ENCODE measurements at places on chromosomes 3 and 15. TPM values are rescaled to one million over a fixed set of nuclear protein-coding genes. Genes with fewer than 3 reads are reported as not detected.

Gene GASK1A
- total RNA-seq: not detected

DNA sequence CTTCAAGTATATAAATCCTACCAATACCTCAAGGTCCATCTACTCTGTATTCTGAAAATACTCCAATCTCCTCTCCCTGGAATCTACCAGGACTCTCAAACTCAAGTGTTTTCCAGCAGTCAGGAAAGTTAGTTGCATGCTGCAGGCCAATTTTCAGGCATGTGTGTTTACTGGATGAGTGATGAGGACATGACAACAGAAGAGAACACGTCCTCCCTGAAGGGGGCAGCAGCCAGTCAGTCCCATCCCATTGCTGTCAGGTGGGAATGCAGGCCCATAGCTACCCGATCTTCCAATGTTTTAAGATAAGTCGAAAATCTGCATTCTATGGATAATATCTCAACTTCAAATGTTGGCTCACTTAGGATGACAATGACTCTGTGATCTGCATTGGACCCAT is 496.2 kb downstream of the FHIT start:
- H3K36me3 ChIP-seq: peaks cover 7% of the 10 kb centered on the region
- H3K27ac ChIP-seq: no peak overlapping the region
- DNase-seq: peak; percentile 43

DNA sequence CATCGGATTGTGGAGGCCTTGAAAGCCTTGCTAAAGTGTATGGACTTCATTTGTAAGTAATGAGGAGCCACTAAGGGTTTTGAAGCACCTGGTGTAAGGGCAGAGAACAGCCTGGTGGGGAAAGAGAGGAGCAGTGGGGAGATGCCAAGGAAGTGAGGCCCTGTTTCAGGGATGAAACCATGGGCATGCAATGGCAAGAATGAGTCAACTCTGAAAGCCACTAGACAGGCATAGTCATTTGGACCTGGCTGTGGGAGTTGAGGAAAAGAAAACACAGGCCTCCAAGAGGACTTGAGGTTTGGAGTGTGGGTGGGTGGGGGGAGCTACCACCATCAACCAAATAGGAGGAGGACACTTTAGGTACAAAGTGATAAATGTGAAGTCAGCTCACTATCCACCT is 7.6 kb downstream of the XCR1 start:
- no peaks in the 10 kb centered on the region for H3K4me1 ChIP-seq
- no peak overlapping the region for H3K27ac ChIP-seq
- peaks cover 3% of the 10 kb centered on the region for H3K27me3 ChIP-seq
- no peak overlapping the region for H3K4me3 ChIP-seq
- DNase-seq: no peak
- peaks cover 13% of the 10 kb centered on the region for H3K36me3 ChIP-seq

DNA sequence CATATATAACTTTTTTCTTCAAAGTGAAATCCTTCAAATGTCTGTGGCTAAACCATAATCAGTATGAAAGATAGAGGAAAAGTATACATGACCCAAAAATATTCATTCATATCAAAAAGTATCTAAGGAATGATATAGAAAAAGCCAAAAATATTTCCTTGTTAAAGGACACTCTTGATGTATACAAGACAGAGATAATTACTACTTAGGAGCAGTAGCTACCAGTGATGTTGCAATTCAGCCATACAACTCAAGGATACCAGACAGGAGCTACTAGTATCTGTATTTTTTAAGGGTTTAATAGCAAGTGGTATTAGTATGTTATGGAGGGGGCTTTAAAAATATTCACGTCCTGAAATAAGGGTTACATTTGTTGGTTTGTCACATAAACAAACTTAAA is 37.0 kb downstream of the FBXL22 start:
- no peaks in the 10 kb centered on the region for H3K4me1 ChIP-seq
- H3K27ac ChIP-seq: no peak overlapping the region
- peaks cover 13% of the 10 kb centered on the region for H3K36me3 ChIP-seq
- DNase-seq: no peak
- no peak overlapping the region for H3K4me3 ChIP-seq
- H3K27me3 ChIP-seq: peaks cover 3% of the 10 kb centered on the region

Gene EID1
- 146 TPM for total RNA-seq

Gene SLC27A2
- not detected for total RNA-seq

DNA sequence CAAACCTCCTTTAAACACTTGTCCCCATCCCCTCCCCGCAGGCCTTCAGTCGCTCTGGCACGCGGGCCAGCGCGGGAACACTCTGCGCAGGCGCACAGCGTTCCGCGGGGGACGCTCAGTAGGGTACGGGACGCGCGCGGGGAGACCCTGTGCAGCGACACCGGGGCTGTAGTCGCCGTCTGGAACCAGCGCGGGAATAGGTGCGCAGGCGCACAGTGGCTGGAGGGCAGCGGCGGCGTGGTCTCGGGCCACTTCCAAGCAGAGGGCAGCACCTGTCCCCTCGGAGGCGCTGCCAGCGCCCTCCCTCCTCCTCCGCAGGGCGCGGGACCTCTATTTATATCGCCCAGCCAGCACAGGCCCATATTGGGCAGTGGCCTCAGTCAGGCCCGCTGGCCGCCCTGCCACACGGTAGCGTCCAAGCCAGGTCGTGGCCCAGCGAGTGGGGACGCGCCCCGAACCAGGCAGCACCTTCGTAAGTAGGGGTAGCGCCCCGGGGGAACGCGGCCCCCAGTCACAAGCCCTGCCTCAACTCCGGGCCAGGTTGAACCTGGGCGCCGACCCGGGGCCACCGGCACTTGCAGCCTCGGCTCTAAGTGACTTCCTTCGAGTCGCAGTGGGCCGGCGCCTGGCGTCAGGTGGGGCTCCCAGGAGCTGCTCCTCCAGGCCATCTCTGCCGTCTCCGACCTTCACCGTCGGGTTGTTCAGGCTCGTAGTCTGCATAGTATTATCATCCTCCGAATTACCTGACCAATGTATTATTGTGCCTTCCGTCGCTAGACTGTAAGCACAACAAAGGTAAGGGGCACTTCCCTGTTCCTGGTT is at the start of gene KBTBD12:
Gene KBTBD12, plus strand, starts transcription at position 118 of the 822 bp plus-strand sequence. CDS start 7,830 bp downstream, outside the sequence.
- no peak within 1 kb of the TSS for H3K27ac ChIP-seq
- H3K4me3 ChIP-seq: peak within 1 kb of the TSS; percentile 72
- H3K4me1 ChIP-seq: peaks cover 15% of the 10 kb centered on the region
- H3K27me3 ChIP-seq: peaks cover 8% of the 10 kb centered on the region
- no peaks in the 10 kb centered on the region for H3K36me3 ChIP-seq
- peak; percentile 60 for DNase-seq

Gene ZMYND10
- total RNA-seq: 1.3 TPM

DNA sequence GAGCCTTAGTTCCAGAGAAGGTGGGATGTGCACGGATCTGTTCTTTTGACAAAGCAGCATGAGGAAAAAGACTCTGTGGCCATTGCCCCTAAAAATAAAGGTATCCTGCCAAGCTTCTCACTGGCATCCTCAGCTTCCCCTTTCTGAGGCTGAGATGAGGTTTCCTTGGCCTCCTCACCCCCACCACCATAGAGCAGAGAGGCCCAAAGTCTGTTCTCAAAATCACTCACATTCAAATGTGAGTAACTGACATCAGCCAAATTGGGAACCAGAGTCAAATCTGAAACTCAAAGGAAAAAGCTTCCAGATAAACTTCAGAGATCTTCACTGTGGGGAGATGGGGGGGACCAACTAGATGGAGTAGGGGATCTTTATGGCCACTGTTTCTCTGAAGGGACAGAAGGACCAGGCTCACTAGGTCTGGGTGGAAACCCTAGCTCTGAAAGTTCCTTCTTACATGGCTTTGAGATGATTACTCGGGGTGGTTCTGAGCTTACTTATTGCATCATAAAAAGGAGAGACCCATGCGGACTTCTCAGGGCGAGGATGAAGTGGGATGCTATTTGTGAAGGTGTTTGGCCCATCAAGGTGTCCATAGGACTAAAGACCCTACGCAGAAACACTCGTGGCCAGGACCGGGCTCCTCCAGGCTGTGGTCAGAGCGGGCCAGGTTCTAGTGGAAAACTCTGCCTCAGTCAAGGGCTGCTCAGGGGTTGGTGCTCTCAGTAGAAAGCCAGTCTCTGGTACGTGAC is 61.5 kb upstream of the MEF2A start:
- peaks cover 3% of the 10 kb centered on the region for H3K4me1 ChIP-seq
- H3K27me3 ChIP-seq: no peaks in the 10 kb centered on the region
- DNase-seq: no peak
- H3K36me3 ChIP-seq: no peaks in the 10 kb centered on the region
- no peak overlapping the region for H3K27ac ChIP-seq

Gene CLDN16
- total RNA-seq: not detected

- DNase-seq: no peak
- no peak overlapping the region for H3K27ac ChIP-seq
- H3K4me1 ChIP-seq: no peaks in the 10 kb centered on the region
- no peak overlapping the region for H3K4me3 ChIP-seq
Observed at GRCh38 chr3:158780766-158781165, 21.1 kb upstream of the MFSD1 start.

Gene IQCF5
- total RNA-seq: not detected

Gene CRTAP
- total RNA-seq: 43.2 TPM

Gene SMAD6
- total RNA-seq: 0.83 TPM

DNA sequence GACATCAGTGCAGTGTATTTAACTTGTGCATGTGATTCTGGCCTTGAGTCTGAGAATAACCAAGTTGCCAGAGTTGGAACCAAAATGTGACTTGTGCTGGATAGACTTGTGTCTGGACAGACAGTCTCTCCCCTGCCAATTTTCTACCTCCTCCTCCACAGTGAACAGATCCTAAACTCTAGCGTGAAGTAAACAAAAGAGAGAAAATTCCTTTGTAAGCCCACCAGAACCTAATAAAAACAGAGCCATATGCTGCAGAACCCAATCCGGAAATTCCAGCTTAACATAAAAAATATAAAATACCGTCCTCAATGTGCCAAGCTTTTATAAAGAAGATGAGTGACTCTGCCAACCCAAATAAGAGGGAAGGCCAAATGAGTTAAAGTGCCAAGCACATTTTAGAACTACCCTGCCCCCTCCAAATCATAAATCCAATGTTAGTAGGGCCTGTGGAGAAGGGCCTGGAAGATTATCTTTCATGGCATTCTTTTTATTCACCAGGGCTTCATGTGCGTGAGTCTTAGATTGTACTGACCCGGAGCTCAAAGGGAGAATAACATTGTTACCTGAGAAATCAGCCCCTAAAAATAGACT is 344.6 kb upstream of the PROK2 start:
- peaks cover 2% of the 10 kb centered on the region for H3K27me3 ChIP-seq
- H3K4me3 ChIP-seq: no peak overlapping the region
- H3K4me1 ChIP-seq: no peaks in the 10 kb centered on the region
- no peak for DNase-seq
- no peak overlapping the region for H3K27ac ChIP-seq
- H3K36me3 ChIP-seq: no peaks in the 10 kb centered on the region

DNA sequence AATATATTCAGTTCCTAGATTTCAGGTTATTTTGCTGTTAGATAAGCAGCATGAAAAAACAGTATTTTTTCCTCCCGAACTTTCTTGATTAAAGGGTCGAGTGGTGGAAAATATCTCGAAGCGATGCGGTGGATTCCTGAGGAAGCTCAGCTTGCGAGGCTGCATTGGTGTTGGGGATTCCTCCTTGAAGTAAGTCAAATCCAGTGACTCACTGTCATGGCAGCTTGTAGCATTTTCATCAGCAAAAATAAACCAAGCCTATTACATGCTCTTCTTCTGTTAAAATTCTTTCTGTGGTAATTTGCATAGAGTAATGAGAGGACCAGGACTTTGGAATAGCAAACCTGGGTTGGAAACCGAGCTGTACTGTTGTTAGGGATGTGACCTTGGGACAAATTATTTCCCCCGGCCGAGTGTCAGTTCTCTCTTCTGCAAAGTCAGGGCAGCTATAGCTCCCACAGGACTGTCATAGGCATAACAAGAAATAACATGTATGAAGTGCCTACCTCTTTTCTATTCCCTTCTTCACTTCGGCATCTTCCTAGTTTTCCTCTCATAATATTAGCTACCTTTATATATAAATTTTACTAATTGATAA is 75.6 kb downstream of the UBP1 start:
- no peaks in the 10 kb centered on the region for H3K4me1 ChIP-seq
- no peaks in the 10 kb centered on the region for H3K36me3 ChIP-seq
- H3K27ac ChIP-seq: no peak overlapping the region
- no peak for DNase-seq
- no peaks in the 10 kb centered on the region for H3K27me3 ChIP-seq
- no peak overlapping the region for H3K4me3 ChIP-seq

- no peaks in the 10 kb centered on the region for H3K27me3 ChIP-seq
- no peak overlapping the region for H3K27ac ChIP-seq
- H3K4me3 ChIP-seq: no peak overlapping the region
- no peaks in the 10 kb centered on the region for H3K36me3 ChIP-seq
- peaks cover 4% of the 10 kb centered on the region for H3K4me1 ChIP-seq
- no peak for DNase-seq
Observed at GRCh38 chr15:70799667-70800450, 36.5 kb upstream of the UACA start.

DNA sequence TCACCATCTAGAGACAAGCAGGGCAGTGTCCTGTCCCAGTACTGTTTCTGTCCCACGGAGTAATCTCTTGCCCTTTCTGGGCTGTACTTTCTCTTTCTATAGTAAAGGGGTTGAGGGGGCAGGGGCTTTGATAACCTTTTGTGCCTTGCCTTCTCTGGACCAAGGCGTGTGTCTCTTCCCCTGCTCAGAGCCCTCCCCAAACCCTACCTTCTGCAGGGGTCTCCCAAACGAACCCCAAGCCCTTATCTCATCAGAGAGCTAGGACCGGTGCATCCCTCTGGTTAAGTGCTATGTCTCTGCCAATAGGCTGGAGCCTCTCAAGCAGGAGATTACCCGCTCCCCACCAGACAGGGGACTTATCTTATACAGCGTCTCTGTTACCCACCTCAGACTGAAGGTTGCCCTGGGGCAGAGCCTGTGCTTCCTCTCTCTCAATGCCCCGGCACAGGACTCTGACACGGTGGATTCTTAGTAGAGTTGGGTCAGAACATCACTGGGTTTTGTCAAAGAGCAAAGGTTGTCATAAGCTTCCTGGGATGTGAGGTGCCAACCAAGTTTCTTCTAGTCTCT is 2.9 kb downstream of the PLEKHO2 start:
- H3K27ac ChIP-seq: peak overlapping the region; percentile 79
- no peak for DNase-seq
- peaks cover 14% of the 10 kb centered on the region for H3K27me3 ChIP-seq
- H3K36me3 ChIP-seq: no peaks in the 10 kb centered on the region

Measured in glutamatergic neuron (in vitro differentiated cells).